Activated naive CD8-positive, alpha-beta T cell treated with anti-CD3 and anti-CD28 coated beads for 36 hours (primary cell): ENCODE measurements at places on chromosomes 1 and 21.

DNA sequence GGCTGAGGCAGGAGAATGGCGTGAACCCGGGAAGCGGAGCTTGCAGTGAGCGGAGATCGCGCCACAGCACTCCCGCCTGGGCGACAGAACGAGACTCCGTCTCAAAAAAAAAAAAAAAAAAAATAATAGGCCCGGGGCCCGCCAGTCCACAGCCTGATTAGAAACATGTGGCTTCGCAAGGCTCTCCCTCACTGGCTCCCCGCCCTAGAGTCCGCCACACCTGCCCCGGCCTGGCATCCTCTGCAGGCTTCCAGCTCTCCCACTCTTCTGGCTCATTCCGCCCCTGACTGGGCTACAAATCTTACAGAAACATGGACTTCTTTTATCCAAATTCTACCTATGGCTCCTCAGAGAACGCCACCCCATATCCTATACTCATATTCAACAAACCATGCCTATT is 32.4 kb downstream of the PGBD5 start:
- no peak for DNase-seq

- DNase-seq = no peak
Observed at GRCh38 chr1:198121056-198121826, 35.6 kb upstream of the NEK7 start.

DNA sequence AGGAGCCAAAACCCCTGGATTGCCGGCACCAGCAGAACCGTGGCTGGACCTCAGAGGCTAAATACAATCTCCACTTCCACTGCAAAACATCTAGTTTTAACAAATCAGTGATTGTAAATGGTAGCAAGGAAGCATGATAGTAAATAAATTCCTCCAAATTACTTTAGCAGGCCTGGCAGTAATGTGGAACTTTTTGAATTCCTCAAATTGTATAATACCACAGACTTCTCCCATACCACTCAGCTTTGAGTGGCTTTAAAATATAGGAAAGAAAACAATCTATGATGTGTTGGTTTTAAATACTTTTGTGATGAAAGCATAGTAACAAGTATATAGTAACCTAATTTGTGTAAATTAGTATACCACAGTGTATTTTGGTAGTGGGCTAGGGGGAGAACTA is 34.1 kb downstream of the NIBAN1 start:
- no peak for DNase-seq

GRCh38 chr1:65509912-65510680 is 89.6 kb downstream of the LEPR start:
- no peak for DNase-seq

DNA sequence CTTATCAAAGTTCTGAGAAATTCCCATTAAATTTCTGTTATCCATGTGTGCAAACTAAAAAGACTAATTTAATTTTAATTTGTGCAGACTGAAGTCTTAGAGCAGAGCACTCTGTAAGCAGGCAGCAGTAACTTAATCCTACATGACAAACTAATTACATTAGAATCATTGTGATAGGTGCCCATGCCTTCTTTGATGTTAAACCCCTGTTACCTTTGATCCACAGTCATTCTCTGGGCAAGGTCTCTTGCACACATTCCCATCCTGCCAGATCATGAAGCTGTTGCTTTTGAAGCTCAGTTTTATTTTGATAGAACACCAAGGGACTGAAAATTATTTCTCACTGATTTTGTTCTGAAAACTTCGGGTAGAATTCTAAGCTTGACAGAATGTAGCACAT is 77.2 kb downstream of the BCAR3 start:
- no peak for DNase-seq

DNA sequence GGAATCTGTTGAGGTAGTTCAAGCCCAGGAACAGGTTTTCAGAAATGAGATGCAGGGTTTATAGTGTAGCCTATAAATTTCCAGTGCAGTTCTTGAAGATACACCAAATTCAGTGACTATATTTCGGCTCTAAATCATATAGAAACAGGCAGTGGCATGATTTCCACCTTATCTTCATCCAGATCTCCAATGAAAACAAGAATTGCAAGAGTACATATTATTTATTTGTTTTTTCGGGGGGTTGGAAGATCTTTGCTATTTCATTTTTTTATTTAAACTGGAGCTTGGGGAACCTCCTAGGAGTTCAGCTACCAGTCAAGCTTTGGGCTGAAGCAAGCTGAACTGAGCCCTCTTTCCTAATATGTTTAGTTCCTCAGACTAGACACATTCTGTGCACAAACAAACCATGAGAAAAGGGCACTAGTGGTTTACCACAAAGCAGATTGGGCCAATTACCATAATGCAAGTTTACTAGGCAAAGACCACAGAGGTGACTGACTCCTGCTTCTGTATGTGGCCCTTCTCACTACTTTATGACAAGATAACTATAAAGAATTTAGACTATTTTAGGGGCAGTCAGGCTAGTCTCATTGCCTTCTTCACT is 68.5 kb downstream of the RGS2 start:
- DNase-seq = no peak

DNA sequence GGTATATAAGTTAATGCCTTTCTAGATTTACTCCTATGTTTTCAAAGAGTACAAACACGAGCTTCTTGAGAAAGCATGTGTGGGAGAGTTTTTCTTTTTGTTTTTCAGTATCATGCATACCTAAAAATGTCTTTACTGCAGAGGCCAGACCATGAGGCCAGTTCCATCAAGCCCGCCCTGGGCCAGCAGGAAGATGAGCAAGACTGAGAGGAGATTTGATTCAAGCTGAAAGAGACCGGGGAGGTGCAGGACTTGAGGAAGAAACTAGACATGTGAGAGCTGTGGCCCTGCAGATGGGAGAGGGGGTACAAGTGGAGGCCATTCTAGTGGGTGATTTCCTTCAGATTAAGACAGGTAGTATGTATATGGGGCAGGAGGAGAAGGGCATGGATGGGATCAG is 33.4 kb upstream of the NTPCR start:
- DNase-seq = no peak

DNA sequence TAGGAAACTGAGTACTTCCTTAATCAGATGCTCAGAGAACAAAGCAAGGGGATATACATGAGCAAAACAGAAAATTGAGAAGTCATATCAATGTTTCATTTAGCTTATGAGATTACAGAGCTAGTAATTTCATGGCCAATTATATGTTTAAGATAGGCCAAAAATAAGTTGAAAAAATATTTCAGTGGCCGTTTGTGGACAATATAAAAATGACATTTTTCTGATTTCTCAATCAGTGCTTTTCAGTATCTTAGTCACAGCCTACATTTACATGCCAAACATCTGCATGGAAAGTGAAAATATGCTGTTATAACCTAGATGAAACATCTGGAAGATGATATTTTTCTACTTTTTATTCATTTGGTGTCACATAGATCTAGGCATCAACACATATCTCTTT is 192.5 kb downstream of the HLX start:
- no peak for DNase-seq

DNA sequence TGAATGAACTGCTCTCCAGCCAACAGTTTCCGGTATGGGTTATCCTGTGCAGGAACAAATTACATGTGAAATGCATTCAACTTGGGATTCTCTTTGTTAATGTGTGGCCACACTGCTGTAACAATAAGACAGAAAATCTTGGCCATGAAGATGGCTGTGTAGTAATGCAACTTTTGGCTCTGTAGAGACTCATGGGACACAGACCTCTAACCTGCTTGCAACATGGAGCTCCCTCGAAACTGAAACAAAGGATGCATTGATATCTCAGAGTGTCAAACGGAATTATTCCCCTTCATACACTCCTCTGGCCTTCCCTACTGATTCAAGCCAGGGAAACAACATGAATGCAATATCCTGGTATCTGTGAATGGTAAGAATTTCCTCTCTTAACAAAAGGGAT is 559.3 kb upstream of the ZRANB2 start:
- DNase-seq = no peak

DNA sequence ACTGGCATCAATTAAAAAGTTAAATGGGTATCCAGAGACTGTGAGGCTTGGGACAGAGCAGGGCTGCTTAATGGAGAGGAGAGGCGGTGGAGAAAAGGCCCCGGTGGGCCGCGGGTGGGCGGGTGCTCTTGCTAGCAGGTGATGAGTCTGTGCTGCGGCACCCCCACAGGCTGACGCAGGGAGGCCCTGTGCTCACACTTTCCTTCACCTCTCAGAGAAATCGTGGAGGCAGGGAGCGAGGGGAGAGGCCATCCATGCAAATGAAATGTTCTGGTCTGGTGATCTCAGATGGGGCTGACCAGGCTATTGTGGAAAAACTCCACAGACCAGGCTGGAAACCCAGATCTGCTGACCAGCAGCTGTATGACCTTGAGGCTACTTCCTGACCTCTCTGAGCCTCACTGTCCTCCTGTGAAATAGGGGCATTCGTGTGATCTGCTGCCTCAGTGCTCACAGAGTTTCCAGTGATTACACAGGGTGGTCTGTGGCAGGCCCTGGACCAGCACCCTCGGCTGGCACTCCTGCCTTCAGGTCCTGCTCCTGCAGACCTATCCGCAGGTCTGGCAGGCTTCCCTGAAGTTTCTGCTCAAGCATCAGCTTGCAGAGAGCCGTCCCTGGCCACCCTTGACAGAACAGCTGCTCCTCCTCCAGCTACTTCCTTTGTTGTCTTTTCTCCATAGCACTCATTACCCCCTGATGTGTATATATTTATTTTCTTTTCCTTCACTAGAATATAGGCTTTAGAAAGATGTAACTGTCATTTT is 89.2 kb downstream of the BEND5 start:
- DNase-seq = no peak

DNA sequence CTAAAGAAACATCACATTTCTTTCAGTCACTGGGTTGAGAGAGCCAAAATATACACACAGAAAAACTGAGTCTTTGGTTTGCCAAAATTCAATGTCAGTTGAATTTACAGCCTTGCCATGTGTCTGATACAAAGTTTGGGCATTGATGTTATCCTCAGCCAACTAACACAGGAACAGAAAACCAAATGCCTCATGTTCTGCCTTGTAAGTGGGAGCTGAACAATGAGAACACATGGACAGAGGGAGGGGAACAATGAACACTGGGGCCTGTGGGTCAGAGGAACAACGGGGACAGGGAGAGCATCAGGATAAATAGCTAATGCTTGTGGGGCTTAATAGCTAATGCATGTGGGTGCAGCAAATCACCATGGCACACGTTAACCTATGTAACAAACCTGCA is 39.6 kb upstream of the C21orf91 start:
- DNase-seq = no peak

GRCh38 chr1:4820543-4820942 is 166.1 kb downstream of the AJAP1 start:
- no peak for DNase-seq

DNA sequence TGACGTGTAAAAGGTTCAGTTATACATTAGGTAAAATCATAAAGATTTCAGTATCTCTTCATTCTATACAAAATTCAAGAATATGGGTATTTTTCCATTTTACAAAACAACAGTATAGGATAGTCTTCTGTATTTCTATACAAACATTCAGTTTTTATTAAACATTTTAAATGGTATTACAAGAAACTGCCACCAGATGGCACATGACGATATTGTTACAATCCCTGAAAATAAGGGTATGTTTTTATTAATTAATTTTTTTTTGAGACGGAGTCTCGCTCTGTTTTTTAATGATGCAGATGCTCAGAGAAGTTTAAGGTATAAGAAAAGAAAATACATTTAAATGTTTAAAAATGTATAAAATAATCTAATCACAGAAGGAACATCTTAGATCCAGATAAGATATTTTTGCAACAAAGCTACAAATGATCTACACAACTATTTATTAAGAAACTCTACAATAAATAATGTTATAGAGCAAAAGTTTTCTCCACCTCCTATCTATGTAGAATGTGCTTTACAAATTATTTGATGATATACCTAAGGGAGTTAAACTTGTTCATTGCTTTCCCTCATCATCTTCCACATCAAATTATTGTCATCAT is 23.5 kb upstream of the RSBN1 start:
- no peak for DNase-seq

GRCh38 chr21:37348664-37349063 is 17.9 kb upstream of the DYRK1A start:
- no peak for DNase-seq

DNA sequence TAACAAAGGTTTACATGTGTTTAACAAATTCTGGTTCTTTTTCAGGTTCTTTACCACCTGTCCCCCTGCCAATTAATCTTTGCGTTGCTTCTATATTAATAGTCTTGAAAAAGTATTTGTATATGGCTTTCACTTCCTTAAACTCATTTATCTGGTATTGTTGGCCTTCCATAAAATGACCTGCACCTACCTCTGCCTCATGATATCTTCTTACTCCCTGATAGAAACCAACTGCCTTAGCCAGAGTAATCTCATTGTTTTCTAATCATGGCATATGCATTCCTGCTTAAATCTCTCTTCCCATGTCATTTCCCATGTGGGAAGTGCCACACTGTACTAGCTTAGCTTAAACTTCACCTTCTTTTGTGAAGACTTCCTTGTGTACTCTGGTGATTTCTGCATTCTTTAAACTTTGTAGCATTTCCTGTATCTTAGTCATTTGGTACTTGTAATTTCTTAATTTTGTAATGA is 8.7 kb downstream of the SMG7 start:
- no peak for DNase-seq

GRCh38 chr1:66327588-66327987 is 206.4 kb upstream of the SGIP1 start:
- DNase-seq = no peak

DNA sequence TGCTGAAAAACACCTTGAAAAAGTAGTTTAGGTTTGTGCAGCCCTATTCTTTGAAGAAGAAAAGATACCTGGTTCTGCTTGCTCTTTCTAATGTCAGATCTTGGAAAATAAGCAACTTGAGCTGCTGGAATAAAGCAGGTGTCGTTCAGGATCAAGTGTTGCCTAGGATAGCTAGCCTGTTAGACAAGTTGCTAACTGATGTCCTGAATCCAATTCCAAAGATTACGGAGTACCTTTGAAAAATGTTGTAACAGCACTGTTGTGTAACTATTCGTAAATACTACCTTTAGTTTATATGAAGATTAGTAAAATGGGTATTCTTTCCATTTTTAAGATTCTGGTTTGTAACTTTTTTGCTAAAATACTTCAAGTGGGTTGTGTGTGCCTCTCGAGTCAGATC is 151.5 kb downstream of the CLEC20A start:
- DNase-seq = no peak

GRCh38 chr1:241646201-241646600 is 5.9 kb upstream of the WDR64 start:
- no peak for DNase-seq

GRCh38 chr1:17558954-17559614 is 19.6 kb downstream of the ARHGEF10L start:
- no peak for DNase-seq

GRCh38 chr1:32636914-32637645 is 13.3 kb downstream of the ZBTB8OS start:
- no peak for DNase-seq

- no peak for DNase-seq
Observed at GRCh38 chr1:163094589-163094988, 25.4 kb downstream of the RGS4 start.

GRCh38 chr1:228842094-228842775 is 107.0 kb downstream of the RHOU start:
- no peak for DNase-seq

DNA sequence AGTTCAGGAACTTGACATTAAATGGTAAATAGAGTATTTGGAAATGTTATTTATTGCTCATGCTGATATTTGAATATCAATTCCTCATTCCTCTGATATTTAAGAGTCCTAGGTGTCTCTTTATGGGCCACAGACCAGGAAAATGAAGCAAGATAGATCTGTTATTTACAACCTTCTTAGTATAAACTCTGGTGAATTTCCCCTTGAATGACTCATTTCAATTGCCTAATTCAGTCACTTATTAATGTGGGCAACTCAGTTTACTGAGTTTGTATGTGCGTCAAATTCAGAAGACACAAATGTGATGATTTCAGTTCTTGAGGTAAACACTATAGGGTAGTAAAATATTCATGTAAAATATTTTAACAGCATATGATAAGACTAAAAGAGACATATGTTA is 1404.4 kb upstream of the PRMT6 start:
- DNase-seq = no peak
